Airway epithelial cell (primary cell): ENCODE measurements at places on chromosomes 3 and 15. TPM values are rescaled to one million over a fixed set of nuclear protein-coding genes. Genes with fewer than 3 reads are reported as not detected.

The ADAMTS17 gene
- total RNA-seq: 1.1 and 2.0 TPM in 2 replicates

The SPTBN5 gene
- total RNA-seq: under 0.01 and 0.49 TPM in 2 replicates

The SCAPER gene
- total RNA-seq: 12.4 and 13.5 TPM in 2 replicates

The SPESP1 gene
- 4.7 and 5.0 TPM in 2 replicates for total RNA-seq

The USP13 gene
- total RNA-seq: 3.7 and 4.4 TPM in 2 replicates

The ZPLD1 gene
- 0.28 and 0.56 TPM in 2 replicates for total RNA-seq

The CSTA gene
- total RNA-seq: 1,450 and 1,557 TPM in 2 replicates

The PSTPIP1 gene
- total RNA-seq: 0.42 and 11.4 TPM in 2 replicates

The DLEC1 gene
- total RNA-seq: not detected in 2 replicates

The RLBP1 gene
- not detected in 2 replicates for total RNA-seq

The TXNRD3 gene
- total RNA-seq: 9.7 TPM in 2 replicates

The RBPMS2 gene
- not detected in 2 replicates for total RNA-seq

The MCF2L2 gene
- total RNA-seq: 0.05 and 0.28 TPM in 2 replicates

The CPA3 gene
- not detected in 2 replicates for total RNA-seq

The C2CD4B gene
- total RNA-seq: 0.56 TPM in 1 of 2 replicates, not detected in the other

The EPHB1 gene
- not detected in 2 replicates for total RNA-seq

The TRIM42 gene
- total RNA-seq: not detected in 2 replicates

The MFGE8 gene
- total RNA-seq: 35.9 and 42.7 TPM in 2 replicates

The NANOGP8 gene
- not detected in 2 replicates for total RNA-seq

The SGO1 gene
- 4.8 and 6.7 TPM in 2 replicates for total RNA-seq

The LRRC3B gene
- not detected in 2 replicates for total RNA-seq

The TICRR gene
- 6.3 and 7.6 TPM in 2 replicates for total RNA-seq

The SCN5A gene
- not detected in 2 replicates for total RNA-seq

The ALPK3 gene
- 0.28 and 0.42 TPM in 2 replicates for total RNA-seq

The BNC1 gene
- total RNA-seq: 47.4 and 74.7 TPM in 2 replicates

The FANCD2OS gene
- 2.3 TPM in 1 of 2 replicates, not detected in the other for total RNA-seq

The CHRNB4 gene
- total RNA-seq: not detected in 2 replicates

The ETV5 gene
- total RNA-seq: 10.6 and 14.2 TPM in 2 replicates

The MOBP gene
- not detected in 2 replicates for total RNA-seq

The RTP3 gene
- not detected in 2 replicates for total RNA-seq

The GOLGA6L10 gene
- total RNA-seq: 0.42 TPM in 1 of 2 replicates, not detected in the other

The LINS1 gene
- total RNA-seq: 8.1 and 10.6 TPM in 2 replicates

The CPN2 gene
- total RNA-seq: not detected in 2 replicates

The LYZL4 gene
- total RNA-seq: not detected in 2 replicates

The SMARCC1 gene
- total RNA-seq: 38.0 and 52.8 TPM in 2 replicates

The TPRG1 gene
- total RNA-seq: 2.8 and 3.5 TPM in 2 replicates

The ZNF620 gene
- 0.33 and 2.0 TPM in 2 replicates for total RNA-seq

The DMXL2 gene
- total RNA-seq: 6.4 and 7.5 TPM in 2 replicates

The CFAP91 gene
- 0.07 TPM in 1 of 2 replicates, not detected in the other for total RNA-seq

The IQCF5 gene
- total RNA-seq: not detected in 2 replicates

The PLSCR4 gene
- total RNA-seq: 0.14 TPM in 1 of 2 replicates, not detected in the other

The ALDH1L1 gene
- total RNA-seq: 2.9 and 4.8 TPM in 2 replicates

The CHRD gene
- total RNA-seq: not detected in 2 replicates

The STARD9 gene
- 0.51 and 1.3 TPM in 2 replicates for total RNA-seq

The ALDH1A3 gene
- 445 and 494 TPM in 2 replicates for total RNA-seq

The FSTL1 gene
- total RNA-seq: 69.8 and 103 TPM in 2 replicates

The TUBGCP5 gene
- total RNA-seq: 12.1 and 12.4 TPM in 2 replicates

The TMEM212 gene
- not detected in 2 replicates for total RNA-seq

The GALNT15 gene
- total RNA-seq: 0.14 and 0.42 TPM in 2 replicates

The CP gene
- total RNA-seq: 0.21 and 1.1 TPM in 2 replicates

The SH2D7 gene
- total RNA-seq: not detected in 2 replicates

The SCAMP5 gene
- 1.9 and 4.7 TPM in 2 replicates for total RNA-seq

The CNTN6 gene
- total RNA-seq: not detected in 2 replicates
